ENCODE measurements at places on chromosomes 7 and 10.

- no peak for DNase-seq
Observed at GRCh38 chr10:21926358-21926925, 77.1 kb downstream of the DNAJC1 start.

DNA sequence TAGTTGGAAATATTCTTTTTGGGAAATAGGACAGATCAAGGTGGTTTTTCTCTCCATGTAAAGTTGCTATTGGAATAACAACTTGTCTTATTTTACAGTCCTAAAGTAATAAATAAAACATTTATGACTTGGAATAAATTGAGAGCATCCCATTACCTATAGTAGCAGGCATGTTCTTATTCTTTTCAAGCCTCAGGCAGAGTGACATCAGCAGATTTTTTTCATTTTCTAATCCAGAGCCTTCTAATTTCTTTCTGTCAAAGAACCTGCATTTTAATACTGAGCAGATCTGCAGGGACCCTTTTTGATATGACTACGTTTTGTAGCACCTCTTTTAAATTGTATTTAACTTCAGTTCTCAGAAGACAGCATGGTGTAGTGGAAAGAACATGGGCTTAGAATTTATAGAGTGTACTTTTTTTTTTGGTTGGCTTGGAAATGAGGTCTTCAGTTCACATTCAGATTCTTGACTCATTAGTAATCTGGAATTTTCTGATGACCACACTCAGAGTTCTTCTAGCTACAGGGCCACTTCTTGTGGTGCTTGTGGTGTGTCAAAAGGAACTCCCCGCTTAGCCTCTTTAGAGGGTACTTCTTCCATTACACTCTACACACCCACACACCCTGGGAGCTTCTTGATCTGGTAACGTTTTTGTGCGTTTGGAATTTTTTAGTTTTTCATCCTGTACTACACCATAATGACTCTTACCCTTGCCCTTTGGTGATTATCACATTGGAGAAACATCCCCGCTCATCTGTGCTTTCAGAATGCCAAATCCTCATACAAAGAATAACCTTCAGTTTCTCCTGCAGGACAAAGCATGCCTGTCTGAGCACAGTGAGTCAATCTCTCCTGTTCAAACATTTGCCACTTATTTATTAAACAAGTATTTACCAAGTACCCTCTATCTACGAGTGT, 34.6 kb downstream of the AGK start:
- no peak for DNase-seq

- DNase-seq: no peak
Observed at GRCh38 chr7:87445897-87446296, 29.6 kb downstream of the ABCB4 start.

- no peak for DNase-seq
Observed at GRCh38 chr10:14327527-14327926, 3.2 kb downstream of the FRMD4A start.

DNA sequence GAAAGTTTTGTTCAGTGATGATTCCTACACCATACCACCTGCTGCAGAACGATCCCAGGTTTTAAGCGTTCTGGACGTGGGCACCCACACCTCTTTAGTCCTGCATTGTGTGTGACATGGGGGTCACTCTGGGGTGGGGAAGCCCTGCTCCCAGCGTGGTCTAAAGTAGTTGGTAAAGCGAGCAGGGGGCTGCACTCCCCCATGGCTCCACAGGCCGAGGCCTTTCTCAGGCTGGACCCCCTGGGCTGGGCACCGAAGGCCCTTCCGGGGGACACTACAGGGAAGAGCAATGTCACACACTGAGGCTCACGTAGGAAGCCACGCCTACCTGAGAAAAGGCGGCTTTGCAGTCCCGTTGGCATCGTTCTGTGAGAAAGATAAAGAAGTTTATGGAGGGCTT, 12.3 kb downstream of the BRI3 start:
- no peak for DNase-seq

- no peak for DNase-seq
Observed at GRCh38 chr10:23373156-23373555, 28.6 kb upstream of the C10orf67 start.

DNA sequence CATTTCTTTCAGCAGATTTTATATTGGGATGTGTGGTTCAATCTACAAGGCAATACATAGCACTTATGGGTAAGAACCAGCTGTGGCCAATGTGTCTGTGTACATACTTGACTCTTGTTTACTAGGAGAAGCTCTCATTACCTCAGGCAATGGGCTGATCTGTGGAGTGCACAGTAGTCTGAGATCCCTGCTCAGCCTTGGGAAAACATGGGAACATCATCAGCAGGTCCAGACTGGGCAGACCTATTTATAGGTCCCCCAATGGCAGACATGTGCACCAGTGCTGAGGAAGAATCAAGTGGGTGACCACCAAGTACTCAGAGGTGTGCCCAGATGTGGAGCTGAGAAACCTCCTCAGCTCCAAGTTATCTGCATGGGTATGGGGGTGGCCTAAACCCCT, 349.7 kb downstream of the KIF20B start:
- no peak for DNase-seq

- DNase-seq: no peak
Observed at GRCh38 chr7:14630048-14630447, 272.5 kb downstream of the DGKB start.

DNA sequence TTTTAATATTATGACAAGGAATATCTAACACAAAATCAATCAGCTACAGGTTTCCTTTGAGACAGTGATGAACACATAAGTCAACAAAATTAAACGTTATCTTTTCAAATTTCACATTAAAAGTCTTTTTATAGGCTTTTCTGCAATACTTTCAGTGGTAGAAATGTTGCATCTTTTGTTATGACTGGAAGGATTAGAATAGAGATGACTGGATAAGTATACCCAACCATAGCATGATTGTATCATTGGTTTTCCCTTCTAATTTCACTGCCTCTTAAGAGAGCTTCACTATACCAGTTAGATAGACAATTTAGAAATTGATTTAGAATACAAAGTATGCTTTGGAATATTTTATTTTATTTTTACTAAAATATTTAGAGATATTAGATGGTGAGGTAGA, 273.9 kb downstream of the PHF14 start:
- DNase-seq: no peak

- no peak for DNase-seq
Observed at GRCh38 chr10:23436983-23437382, 1.9 kb upstream of the OTUD1 start.

- DNase-seq: no peak
Observed at GRCh38 chr7:99498546-99498944, 1.5 kb downstream of the ZNF394 start.

DNA sequence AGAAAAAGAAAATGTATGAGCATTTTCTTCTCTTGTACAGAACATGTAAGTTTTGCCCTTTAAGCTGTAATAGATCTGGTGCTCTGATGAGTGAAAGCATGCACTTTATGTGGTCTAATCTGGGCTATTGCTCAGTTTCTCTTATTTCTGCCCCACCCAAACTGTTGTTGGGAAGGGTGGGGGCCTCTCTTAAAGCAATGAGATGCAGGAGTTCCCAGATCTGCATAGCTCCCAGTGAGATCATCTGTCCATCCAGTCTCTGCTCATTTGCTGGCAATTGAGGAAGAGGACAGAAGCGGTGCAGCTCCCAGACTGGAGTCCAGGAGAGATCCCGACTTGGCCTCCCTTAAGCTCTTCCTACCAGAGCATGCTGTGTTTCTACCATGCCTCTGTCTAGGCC, 114.9 kb upstream of the SORCS3 start:
- no peak for DNase-seq
